ENCODE measurements at places on chromosomes 5 and 9.

GRCh38 chr9:75780185-75780584 is 110.3 kb upstream of the PCSK5 start:
- no peak for DNase-seq

- no peak for DNase-seq
Observed at GRCh38 chr5:171419688-171420430, 412 bp downstream of the FGF18 start.

- no peak for DNase-seq
Observed at GRCh38 chr5:149153751-149154610, 12.7 kb downstream of the ABLIM3 start.

GRCh38 chr5:67206929-67207328 is 10.3 kb upstream of the CD180 start:
- DNase-seq: peak; percentile 97

DNA sequence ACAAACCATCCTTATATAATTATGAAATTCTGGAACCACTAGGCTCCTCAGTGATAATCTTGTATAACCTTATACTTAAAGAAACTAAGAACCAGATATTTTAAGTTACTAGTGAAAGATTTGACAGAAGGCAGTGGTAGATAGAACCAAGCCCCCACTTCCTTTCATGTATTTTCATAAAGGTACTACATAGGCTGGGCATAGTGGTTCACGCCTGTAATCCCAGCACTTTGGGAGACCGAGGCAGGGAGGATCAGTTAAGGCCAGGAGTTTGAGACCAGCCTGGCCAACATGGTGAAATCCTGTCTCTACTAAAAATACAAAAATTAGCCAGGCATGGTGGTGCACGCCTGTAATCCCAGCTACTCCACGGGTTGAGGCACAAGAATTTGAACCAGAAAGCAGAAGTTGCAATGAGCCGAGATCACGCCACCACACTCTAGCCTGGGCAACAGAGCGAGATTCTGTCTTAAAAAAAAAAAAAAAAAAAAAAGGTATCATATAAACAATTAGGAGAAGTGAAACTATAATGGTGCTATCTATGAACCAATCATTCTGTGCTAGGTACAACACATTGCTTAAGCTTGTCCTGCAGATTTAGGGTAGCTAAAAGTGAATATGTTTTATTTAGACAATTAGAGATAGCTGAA is 27.9 kb upstream of the DTWD2 start:
- DNase-seq: no peak

- DNase-seq: no peak
Observed at GRCh38 chr9:121651295-121652020, at the start of gene DAB2IP. Gene DAB2IP, plus strand, starts transcription at chr9:121651634. Its CDS starts 142 bp downstream, at chr9:121651776.

DNA sequence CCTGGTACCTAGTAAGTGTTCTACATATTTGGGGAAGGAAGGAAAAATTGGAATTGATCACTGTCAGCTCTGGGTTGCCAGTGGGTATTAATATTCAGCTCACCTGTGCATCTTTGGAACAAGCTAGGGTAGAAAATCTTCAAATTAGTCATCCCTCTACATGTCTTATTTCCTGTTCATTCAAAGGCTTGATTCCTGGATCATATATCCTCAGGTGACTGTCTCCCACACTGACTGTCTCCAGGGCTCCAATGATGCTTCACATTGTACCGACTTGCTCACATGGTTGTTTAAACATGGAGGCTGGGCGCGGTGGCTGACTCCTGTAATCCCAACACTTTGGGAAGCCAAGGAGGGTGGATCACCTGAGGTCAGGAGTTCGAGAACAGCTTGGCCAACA is 11.6 kb upstream of the SUSD1 start:
- DNase-seq: no peak

DNA sequence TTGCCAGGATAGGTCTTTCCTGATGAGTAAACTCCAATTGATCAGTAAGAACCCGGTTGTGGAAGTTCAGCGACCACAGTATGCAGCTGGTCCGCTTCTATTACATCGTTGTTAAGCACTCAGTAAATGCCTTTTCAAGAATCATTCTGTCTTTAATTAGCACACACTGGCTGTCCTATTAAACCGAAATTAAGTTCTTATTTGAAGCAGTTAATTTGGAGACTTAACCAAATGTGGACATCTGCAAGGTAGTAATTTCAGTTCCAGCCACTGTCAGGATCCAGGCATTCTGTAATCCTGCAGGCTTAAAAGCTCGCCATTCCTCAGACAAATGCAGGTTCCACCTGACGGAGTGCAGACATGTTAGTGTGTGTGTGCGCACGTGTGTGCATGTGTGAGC is 254.6 kb downstream of the IRX2 start:
- DNase-seq: no peak

- DNase-seq: no peak
Observed at GRCh38 chr5:116046261-116046660, 14.0 kb downstream of the ARL14EPL start.

DNA sequence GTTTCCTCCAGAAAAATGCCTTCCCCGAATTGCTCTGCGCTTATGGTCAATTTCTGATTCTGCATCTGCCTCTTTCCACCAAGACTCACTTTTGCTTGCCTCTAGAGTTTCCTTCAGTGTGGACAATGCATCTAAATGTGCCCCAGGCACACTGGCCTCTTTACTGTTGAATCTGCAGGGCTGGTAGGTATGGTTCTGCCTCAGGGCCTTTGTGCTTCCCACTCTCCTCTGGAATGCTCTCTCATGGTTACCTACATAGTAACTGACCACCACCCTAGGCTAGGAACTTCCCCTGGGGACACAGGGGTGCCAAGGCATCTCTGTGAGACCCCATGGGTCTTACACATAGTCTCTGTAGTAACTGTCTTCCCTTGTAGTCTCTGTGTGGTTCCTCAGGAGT is 1258.6 kb downstream of the CDH12 start:
- no peak for DNase-seq

GRCh38 chr5:16810208-16810854 is 125.8 kb downstream of the MYO10 start:
- no peak for DNase-seq

GRCh38 chr5:143116814-143117213 is 286.7 kb downstream of the NR3C1 start:
- no peak for DNase-seq

DNA sequence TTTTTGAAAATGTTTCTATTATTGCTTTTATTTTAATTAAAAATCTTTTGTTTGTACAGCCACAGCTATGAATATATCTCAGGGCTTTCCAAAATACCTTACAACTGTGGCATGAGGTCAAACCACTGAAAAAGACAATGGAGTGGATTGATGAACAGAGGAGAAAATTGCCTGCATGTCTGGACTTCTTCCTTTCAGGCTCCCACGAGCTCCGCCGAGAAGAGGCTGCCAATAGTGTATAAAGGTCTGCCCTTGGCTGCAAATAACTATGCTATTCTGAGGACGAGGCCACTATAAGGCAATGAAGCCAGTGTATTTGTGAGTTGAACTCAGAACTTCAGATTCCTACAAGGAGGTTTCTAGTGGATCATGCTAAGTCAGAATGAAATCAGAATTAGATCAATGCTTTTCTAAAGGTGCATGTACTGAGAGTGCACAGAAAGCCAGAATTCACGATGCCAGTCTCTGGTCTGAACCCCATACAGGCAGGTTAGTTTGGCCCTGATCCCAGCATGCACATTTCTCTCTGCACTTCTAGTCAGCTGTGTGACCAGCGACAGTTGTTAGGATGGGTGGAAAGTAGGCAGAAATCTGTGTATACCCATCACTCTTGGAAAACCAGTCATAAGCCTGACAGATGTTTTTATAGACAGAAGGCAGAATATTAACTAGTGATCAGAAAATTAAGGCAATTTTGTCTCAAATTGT is 42.7 kb upstream of the PLPP1 start:
- DNase-seq: no peak

GRCh38 chr9:39108145-39108544 is 179.8 kb downstream of the CNTNAP3 start:
- no peak for DNase-seq

- no peak for DNase-seq
Observed at GRCh38 chr5:91712718-91713117, 329.6 kb upstream of the ARRDC3 start.

DNA sequence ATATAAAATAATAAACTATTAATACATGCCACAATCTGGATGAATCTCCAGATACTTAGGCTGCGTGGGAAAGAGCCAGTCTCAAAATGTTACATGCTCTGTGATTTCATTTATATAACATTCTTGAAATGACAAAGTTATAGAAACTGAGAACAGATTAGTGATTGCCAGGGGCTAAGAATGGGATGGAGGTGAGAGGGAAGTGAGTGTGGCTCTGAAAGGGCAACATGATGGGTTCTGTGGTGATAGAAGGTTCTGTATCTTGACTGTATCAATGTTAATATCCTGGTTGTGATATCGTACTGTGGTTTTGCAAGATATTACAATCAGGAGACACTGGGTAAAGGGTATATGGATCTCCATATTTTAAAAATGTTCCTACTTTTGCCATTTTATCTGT is 50.7 kb downstream of the SPEF2 start:
- DNase-seq: peak; percentile 50

GRCh38 chr9:130053504-130054324 is at the start of gene GPR107:
Gene GPR107, plus strand, starts transcription at chr9:130053906. Its CDS starts 27 bp downstream, at chr9:130053933.
- peak; percentile 75 for DNase-seq

DNA sequence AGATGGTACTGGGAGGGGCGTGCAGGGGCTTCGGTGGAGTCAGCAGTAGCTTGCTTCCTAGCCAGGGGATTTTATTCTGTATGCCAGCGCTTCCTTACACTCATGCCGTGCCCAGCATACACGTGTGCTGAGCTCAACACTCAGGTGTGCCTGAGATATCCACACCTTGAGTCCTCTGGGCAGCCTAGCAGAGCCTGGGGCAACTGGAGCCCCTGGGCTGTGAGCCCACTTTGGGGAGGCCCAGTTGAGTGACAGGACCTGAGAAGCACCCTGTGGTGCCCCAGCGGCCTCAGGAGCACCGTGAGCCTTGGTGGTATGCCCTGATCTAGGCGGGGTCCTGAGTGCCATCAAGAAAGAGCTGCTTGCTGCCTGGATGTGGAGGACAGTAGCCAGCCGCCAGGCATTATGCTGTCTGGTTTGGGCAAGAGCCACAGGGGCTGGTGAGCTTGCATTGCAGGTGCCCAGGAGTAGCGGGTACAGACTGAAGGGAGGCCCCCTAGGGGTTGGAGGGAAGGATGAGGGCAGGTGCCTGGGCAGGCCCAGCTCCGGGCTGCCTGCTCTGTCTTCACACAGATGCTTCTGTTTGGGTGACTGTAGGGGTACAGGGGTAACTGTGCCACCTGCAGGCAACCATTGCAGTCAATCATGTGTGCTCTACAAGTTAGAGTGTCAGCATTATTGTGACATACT is 42.9 kb downstream of the BNIP1 start:
- DNase-seq: peak; percentile 9

DNA sequence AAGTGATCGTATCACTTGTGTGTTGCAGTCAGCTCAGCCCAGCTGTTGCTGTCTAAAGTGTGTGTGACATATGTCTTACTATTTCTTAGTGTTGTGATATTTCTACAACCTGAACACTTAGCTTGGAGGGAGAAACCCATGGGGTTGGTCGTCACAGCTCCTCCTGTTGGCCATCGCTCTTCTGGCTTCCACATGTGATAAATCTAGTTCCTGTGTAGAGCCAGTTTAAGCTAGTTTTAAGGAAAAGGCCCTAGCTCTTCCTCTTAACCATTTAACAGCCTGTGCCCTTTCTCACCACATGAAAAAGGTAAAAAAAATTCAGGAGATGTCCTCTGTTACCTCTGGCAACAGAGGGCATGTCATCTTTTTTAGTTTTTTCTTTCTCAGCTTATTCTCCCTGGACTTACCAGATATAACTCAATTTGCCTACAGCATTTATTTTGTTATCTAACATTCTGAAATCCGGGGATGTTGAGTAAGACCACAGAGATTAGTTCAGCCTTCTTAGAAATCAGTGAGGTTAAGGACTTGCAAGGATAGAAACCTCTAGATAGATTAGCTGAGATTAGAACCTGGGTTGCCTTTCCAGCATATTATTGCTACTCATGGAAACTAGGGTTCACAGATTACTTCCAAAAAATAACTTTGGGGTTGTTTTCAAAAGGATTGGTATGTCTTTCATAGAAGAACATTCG is 100.4 kb downstream of the GAPVD1 start:
- no peak for DNase-seq

DNA sequence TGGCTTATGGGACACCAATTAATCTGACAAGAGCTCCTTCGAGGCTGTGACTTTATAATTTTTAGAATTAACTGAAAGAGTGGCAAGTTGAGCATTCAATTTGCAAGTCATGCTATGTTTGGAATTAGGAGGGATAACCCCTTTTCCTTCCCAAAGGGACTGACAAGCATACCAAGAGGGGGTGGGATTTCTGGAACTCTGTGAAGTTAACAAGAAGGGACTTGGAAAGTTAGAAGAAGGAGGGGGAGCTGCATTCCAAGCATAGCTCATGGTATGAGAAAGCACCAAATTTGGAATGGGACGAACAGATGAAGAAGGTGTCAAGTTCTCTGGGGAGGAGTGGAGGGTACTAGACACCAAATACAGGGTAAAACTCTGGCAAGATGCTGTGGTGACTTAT is 8.9 kb upstream of the PALM2AKAP2 start:
- no peak for DNase-seq

DNA sequence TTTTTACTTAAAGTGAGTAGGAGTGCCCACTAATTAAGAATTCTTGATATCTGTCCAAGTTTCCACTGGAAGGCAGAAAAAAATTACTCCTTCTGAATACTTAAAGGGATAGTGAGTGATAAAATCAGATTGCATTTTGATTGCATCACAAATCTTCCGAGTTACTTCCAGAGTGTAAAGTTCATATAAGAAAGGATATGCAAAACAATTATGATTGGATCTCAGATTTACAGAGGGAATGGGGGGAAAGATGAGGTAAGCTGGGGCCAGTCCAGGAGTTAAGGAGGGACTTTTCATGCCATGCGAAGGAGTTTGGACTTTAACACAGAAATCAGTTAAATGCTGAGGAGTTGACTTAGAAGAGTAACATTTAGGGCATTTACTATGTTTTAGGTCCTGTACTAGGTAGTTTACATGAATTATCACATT is 9.3 kb upstream of the RNF145 start:
- DNase-seq: no peak

DNA sequence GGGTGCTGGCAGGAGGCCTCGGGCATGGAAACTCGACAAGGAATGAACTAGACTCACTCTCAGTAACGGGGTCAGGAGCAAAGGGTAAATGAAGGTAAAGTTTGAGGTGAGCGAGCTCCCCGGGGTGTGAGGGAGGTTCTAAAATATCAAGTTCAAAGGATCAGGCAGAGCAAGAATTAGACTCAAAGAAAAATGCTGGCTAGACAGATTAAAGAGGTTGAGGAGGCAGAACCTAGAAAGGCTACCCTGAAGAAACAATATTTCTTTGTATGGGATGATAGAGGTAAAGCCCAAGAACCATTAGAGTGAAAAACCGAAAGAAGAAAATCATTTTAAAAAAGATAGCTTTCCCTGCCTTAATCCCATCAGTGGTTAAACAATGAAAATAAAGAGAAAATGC is 386.7 kb upstream of the MEF2C start:
- no peak for DNase-seq

DNA sequence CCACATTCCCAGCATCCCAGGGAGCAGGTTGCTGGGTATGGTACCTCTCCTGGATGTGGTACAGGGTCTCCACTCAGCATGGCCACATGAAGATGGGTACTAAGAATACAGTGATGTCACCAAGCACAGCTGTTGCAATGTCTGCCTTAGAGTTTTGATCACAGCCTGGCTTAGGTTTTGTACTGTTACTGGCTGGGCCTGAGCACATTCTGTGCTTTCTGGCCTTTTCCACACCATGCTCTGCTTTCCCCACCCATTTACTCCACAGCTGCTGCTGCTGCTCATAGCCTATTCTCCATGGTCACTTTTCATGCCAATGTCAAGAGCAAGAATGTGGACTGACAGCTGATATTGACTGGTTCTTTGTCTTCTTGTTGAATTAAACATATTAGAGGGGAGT is 481.9 kb downstream of the ARHGEF28 start:
- no peak for DNase-seq

GRCh38 chr5:1385395-1386273 is 40.7 kb upstream of the CLPTM1L start:
- peak; percentile 81 for DNase-seq

All from activated CD4-positive, alpha-beta T cell treated with anti-CD3 and anti-CD28 coated beads, Interleukin-2, Interleukin-4, amounts not matched to agents 100 ng/mL and 50 ng/mL, durations not matched to agents 16 hours and 8 hours (primary cell).